ENCODE measurements at places on chromosomes 6 and 20.

GRCh38 chr6:41371461-41371991 is 36.1 kb downstream of the NCR2 start:
- H3K27me3 ChIP-seq: peaks cover 81% of the 10 kb centered on the region
- H3K27ac ChIP-seq: no peak overlapping the region
- peak; percentile 16 for DNase-seq
- H3K36me3 ChIP-seq: no peaks in the 10 kb centered on the region

DNA sequence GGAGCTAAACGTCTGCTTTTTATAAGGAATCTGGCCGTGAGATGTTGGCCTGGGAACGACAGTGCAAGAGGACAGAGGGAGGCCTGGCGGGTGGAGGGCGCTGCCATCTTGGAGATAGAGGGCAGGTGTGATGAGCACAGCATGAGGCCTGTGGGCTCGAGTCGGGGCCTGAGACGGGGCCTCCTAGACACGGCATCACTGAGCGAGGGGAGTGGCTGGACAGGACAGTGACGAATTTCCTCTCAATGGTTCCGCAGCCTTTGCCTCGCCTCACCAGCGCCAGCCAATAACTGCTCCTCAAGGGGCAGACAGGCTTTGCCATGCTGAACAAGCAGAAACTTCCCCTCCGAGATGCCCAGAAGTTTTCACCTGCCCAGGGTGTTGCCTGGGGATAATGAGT is 376.7 kb downstream of the THBS2 start:
- H3K27ac ChIP-seq: no peak overlapping the region
- H3K36me3 ChIP-seq: no peaks in the 10 kb centered on the region
- no peak overlapping the region for H3K4me3 ChIP-seq
- no peak for DNase-seq
- H3K4me1 ChIP-seq: no peaks in the 10 kb centered on the region

DNA sequence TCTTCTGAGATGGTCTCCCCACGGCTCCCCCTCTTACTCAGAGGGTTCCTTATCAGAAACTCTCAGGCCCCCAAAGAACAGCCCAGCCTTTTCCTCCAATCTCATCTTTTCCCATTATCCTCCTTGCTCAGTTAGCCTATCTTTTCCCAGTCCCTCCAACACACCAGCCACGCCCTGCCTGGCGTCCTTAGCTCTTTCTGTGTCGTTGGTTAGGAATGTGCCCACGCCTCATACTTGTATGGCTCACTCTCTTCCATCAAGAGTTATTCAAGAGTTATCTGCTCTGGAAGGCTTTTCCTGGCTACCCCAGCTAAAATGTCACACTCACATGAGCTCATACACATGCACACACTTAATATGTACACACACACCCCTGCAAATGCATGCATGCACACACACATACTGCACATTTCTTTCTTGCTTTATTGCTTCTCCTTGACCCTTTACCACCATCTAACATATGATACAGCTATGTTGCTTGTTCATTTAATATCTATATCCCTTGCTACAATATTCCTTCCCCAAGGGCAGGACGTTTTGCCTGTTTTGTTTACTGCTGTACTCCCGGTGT is 37.6 kb downstream of the SLC2A10 start:
- DNase-seq: no peak
- no peaks in the 10 kb centered on the region for H3K4me1 ChIP-seq
- H3K36me3 ChIP-seq: no peaks in the 10 kb centered on the region

DNA sequence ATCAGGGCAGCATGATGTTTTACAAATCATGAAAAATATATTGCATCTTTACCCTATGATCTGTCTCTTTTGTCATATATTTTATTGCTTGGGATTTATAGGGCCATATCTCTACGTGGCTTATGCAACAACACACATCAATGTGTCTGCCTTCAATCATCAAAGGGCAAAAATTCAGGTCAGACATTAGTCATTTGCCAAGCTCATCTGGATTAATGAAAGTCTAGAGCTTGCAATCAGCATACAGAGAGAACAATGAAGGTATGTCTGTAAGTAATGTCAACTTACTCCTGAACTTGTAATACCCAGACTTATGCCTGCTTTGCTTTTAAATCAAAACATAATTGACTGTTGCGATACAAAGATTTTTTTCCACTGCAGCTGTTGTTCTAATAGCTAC is 282.7 kb downstream of the HAO1 start:
- no peaks in the 10 kb centered on the region for H3K4me1 ChIP-seq
- no peak for DNase-seq
- H3K4me3 ChIP-seq: no peak overlapping the region
- no peaks in the 10 kb centered on the region for H3K36me3 ChIP-seq

DNA sequence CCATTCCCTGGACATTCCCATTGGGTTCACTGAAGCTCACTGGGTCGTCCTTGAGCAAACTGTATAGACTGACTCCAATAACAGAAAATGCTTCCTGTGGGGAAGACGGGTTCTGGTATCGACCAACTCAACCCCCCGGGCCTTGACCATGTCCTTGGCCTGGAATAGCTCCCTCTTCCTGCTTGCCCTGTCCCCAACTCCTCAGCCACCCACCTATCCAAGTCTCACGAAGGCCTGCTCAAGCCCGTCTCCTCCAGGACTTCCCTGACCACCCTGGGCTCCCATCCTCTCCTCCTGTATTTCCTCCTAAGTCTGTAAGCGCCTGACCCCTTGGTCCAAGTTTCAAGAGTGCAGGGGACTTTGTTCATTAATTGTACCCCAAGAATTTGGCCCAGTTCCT is 2.8 kb upstream of the HMGA1 start:
- peaks cover 26% of the 10 kb centered on the region for H3K4me1 ChIP-seq
- peaks cover 7% of the 10 kb centered on the region for H3K36me3 ChIP-seq
- no peaks in the 10 kb centered on the region for H3K27me3 ChIP-seq
- DNase-seq: no peak
- H3K27ac ChIP-seq: no peak overlapping the region

- no peak overlapping the region for H3K4me3 ChIP-seq
- no peak overlapping the region for H3K27ac ChIP-seq
- no peaks in the 10 kb centered on the region for H3K4me1 ChIP-seq
- DNase-seq: no peak
- no peaks in the 10 kb centered on the region for H3K36me3 ChIP-seq
Observed at GRCh38 chr6:2467929-2468600, 222.7 kb upstream of the GMDS start.

- no peak for DNase-seq
- no peaks in the 10 kb centered on the region for H3K36me3 ChIP-seq
- H3K4me3 ChIP-seq: no peak overlapping the region
- H3K27me3 ChIP-seq: no peaks in the 10 kb centered on the region
- H3K27ac ChIP-seq: no peak overlapping the region
Observed at GRCh38 chr6:19477563-19477962, 359.6 kb upstream of the ID4 start.

GRCh38 chr6:106156863-106157262 is 70.7 kb downstream of the PRDM1 start:
- peaks cover 17% of the 10 kb centered on the region for H3K4me1 ChIP-seq
- no peak overlapping the region for H3K27ac ChIP-seq
- no peak overlapping the region for H3K4me3 ChIP-seq
- no peak for DNase-seq
- no peaks in the 10 kb centered on the region for H3K27me3 ChIP-seq
- H3K36me3 ChIP-seq: peaks cover 4% of the 10 kb centered on the region

DNA sequence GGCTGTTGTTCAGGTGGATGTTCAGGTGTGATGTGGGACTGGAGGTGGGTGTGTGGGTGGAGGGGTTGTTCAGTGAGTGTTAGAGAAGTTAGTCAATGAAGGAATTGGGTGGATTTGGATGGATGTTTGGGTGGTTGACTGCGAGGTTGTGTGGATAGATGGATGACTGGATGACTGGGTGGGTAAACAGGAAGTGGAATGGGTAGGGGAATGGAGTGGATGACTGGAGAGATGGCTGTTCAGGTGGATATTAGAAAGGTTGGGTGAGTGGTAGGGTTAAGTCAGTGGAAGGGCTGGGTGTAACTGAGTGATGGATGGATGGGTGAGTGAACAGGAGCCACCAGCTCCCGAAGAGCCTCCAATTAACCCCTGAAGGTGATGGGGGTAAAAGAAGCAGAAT is 27.9 kb downstream of the JPH2 start:
- DNase-seq: no peak
- H3K4me1 ChIP-seq: no peaks in the 10 kb centered on the region
- peaks cover 23% of the 10 kb centered on the region for H3K27me3 ChIP-seq
- H3K27ac ChIP-seq: no peak overlapping the region

- H3K27me3 ChIP-seq: peaks cover 21% of the 10 kb centered on the region
- DNase-seq: no peak
- H3K27ac ChIP-seq: no peak overlapping the region
- no peaks in the 10 kb centered on the region for H3K36me3 ChIP-seq
Observed at GRCh38 chr6:7559651-7560385, 18.3 kb downstream of the DSP start.

DNA sequence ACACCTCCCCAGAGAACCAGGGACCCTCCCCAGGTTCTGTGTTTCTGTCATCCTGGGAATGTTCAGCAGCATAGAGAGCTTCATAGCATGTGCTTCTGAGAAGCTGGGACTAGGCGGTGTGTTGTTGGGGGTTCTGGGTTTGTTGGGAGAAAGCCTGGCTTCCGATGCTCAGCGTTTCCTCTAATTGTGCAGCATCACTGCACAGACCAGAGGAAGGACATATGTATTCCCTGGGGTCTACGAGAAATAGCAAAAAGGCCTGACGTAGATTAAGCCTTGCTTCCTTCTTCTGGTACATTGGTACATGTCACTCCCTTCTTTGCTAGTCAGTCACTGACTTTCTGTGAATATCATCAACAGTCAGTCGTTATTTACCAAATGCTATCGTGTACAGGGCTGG is 96.9 kb upstream of the SGK1 start:
- no peak overlapping the region for H3K4me3 ChIP-seq
- H3K27ac ChIP-seq: no peak overlapping the region
- H3K4me1 ChIP-seq: no peaks in the 10 kb centered on the region

GRCh38 chr6:151276112-151276740 is 36.5 kb downstream of the AKAP12 start:
- no peak for DNase-seq
- no peak overlapping the region for H3K4me3 ChIP-seq
- H3K4me1 ChIP-seq: no peaks in the 10 kb centered on the region
- H3K27me3 ChIP-seq: peaks cover 10% of the 10 kb centered on the region

GRCh38 chr6:44522871-44523270 is 135.4 kb downstream of the CDC5L start:
- H3K36me3 ChIP-seq: no peaks in the 10 kb centered on the region
- no peak overlapping the region for H3K4me3 ChIP-seq
- peaks cover 39% of the 10 kb centered on the region for H3K27me3 ChIP-seq
- no peak for DNase-seq

DNA sequence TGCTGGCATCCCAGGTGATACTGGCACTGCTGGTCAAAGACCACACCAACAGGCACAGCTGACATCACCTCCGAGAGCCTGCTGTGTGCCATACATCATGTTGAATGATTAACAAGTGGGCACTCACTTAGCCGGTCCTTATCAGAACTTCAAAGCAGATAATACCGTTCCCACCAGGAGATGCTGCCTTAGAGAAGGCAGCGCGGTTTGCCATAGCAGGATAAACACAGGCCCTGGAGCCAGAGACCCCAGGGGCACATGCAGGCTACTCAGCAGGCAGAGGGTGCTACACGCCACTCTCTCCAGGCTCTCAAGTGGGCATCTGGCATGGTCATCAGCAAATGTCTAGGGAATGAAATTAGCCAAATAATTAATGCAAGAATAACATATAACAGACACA is 86.5 kb upstream of the CST7 start:
- H3K27ac ChIP-seq: no peak overlapping the region
- peaks cover 3% of the 10 kb centered on the region for H3K36me3 ChIP-seq
- H3K27me3 ChIP-seq: no peaks in the 10 kb centered on the region
- DNase-seq: no peak

DNA sequence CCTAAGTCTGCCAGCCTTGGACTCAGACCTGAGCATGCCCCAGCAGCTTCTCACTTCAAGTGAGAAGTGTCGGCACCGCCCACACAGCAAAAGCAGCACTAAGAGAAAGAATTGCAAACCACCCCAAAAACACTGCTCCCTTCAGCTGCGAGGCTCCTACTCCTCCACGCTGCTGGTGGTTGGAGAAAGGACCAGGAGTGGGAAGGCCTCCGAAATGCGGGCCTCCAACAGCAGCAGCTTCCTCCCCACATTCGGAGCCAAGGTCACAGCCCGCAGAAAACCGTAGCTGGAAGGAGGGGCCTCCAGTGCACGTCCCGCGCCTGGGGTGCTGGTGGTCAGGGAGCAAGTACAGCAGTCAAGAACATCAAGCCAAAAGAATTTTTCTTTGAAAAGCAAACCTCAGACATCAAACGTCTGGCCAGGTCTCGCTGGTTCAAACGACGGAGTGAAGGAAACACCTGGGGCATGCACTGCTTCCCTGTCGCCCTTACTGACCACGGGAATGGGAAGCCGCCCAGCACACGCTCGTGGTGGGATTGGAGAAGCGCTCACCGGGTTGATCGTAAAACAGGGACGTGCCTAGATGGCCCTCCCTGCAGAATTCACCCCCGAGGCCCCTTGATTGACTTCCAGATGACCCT is 185.6 kb upstream of the CST7 start:
- no peaks in the 10 kb centered on the region for H3K4me1 ChIP-seq
- DNase-seq: no peak
- peaks cover 1% of the 10 kb centered on the region for H3K27me3 ChIP-seq
- H3K27ac ChIP-seq: no peak overlapping the region

GRCh38 chr6:161422710-161423680 is 149.1 kb upstream of the AGPAT4 start:
- no peak overlapping the region for H3K27ac ChIP-seq
- H3K27me3 ChIP-seq: peaks cover 2% of the 10 kb centered on the region
- H3K36me3 ChIP-seq: no peaks in the 10 kb centered on the region
- H3K4me3 ChIP-seq: no peak overlapping the region
- no peaks in the 10 kb centered on the region for H3K4me1 ChIP-seq

- no peak overlapping the region for H3K27ac ChIP-seq
- peak; percentile 80 for DNase-seq
- peaks cover 2% of the 10 kb centered on the region for H3K27me3 ChIP-seq
- peaks cover 5% of the 10 kb centered on the region for H3K36me3 ChIP-seq
- no peak overlapping the region for H3K4me3 ChIP-seq
Observed at GRCh38 chr20:2451939-2452732, 18.5 kb downstream of the SNRPB start.

- H3K27me3 ChIP-seq: no peaks in the 10 kb centered on the region
- DNase-seq: no peak
- no peak overlapping the region for H3K4me3 ChIP-seq
- H3K4me1 ChIP-seq: peaks cover 4% of the 10 kb centered on the region
- H3K36me3 ChIP-seq: peaks cover 33% of the 10 kb centered on the region
Observed at GRCh38 chr6:157898640-157899039, 75.6 kb downstream of the SNX9 start.

- no peaks in the 10 kb centered on the region for H3K27me3 ChIP-seq
- H3K4me3 ChIP-seq: no peak overlapping the region
- no peak overlapping the region for H3K27ac ChIP-seq
- no peaks in the 10 kb centered on the region for H3K36me3 ChIP-seq
- H3K4me1 ChIP-seq: no peaks in the 10 kb centered on the region
- DNase-seq: no peak
Observed at GRCh38 chr20:17189976-17190695, 36.7 kb upstream of the PCSK2 start.

Data from activated naive CD8-positive, alpha-beta T cell treated with anti-CD3 and anti-CD28 coated beads, Interleukin-2, amount 50 U/mL, for 24 hours (primary cell).